ENCODE measurements at places on chromosomes 2 and 18.
A peak's percentile ranks its signal among the peaks of the same experiment; 100 is the strongest.

DNA sequence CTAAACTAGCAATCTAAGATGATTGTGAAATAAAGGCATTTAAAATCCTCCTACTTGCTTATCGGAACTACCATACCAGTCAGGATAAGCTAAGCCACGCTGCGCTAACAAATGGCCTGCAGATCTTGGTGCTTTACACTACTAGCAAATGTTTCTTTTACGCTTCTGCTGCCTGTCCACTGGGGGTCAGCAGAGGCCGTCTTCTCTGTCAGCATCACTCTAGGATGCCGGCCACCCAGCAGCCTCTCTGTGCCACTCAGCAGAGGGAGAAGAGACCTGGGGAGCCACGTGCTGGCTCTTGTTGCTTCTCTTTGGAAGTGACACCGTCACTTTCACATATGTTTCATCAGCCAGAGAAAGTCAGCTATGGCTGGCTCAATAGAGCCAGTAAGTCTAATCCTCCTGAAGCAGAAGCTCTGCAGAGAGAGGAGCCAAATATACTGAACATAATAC lies 36.6 kb downstream of the COPS8 start:
- peak; percentile 2 for DNase-seq

GRCh38 chr2:45759310-45759851 lies 107.9 kb downstream of the PRKCE start:
- no peak for DNase-seq

GRCh38 chr18:73355121-73355520 lies 487.3 kb upstream of the NETO1 start:
- no peak for DNase-seq

GRCh38 chr2:9952286-9952737 lies 819 bp downstream of the GRHL1 start:
- DNase-seq, result no peak

GRCh38 chr2:2846332-2847208 lies 515.5 kb upstream of the MYT1L start:
- peak; percentile 96 for DNase-seq

GRCh38 chr18:27825689-27826088 lies 351.2 kb downstream of the CDH2 start:
- DNase-seq, result no peak

DNA sequence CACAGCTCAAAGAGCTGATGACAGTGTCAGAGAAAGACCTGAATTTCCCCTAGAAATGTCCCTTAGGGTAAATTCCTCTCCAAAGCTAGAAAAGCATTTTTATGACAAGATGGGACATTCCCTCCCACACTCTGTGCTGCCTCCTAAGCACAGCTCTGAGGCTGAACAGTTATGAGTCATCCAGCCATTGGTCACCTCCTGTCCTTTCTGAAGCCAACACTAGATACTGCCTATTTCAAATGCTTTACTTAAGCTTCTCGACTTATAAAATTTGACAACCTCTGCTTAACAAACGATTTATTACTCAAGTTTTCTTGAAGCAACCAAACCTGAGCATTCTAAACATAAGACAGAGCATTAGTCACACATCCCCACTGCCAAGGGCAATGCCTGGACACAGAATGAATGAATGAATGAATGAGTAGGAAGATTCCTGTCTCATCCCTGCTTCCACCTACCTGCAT lies 35.4 kb downstream of the B4GALT6 start:
- DNase-seq, result no peak

DNA sequence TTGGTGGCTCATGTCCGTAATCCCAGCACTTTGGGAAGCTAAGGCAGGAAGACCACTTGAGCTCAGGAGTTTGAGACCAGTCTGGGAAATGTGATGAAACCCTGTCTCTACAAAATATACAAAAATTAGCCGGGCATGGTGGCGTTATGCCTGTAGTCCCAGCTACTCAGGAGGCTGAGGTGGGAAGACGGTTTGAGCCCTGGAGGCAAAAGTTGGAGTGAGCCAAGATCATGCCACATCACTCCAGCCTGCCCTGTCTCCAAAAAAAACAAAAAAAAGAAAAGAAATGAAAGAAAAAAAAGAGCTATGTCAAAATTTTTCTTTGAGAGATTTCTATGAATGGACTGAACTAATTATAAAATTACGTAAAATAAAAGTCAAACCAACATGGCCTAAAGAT lies 34.7 kb downstream of the ROCK2 start:
- DNase-seq, result no peak

GRCh38 chr18:154151-154550 lies 4.2 kb upstream of the USP14 start:
- no peak for DNase-seq

GRCh38 chr2:128520791-128521190 lies 202.1 kb upstream of the HS6ST1 start:
- no peak for DNase-seq

All from NCI-H1092 treated with DMSO at 0.1 percent for 48 hours (cell line).